ENCODE measurements at places on chromosomes 1 and 21.

GRCh38 chr1:209389258-209389657 is 194.3 kb upstream of the CAMK1G start:
- no peak for DNase-seq

DNA sequence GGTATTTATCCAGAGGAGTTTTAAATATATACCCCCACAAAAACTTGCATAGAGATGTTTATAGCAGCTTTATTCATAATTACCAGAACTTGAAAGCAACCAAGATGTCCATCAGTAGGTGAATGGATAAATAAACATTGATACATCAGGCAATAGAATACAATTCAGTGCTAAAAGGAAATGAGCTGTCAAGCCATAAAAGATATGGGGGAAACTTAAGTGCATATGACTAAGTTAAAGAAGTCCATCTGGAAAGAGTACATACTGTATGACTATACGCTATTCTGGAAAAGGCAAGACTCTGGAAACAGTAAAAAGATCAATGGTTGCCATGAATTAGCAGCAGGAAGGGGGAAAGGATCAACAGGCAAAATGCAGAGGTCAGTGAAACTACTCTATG is 366.7 kb downstream of the HHIPL2 start:
- DNase-seq, result no peak

GRCh38 chr1:7366955-7367665 is 404.0 kb upstream of the VAMP3 start:
- no peak for DNase-seq

GRCh38 chr1:34829250-34829649 is 30.3 kb downstream of the SMIM12 start:
- DNase-seq, result no peak
